ENCODE measurements at places on chromosomes 16 and 17. TPM values are rescaled to one million over a fixed set of nuclear protein-coding genes. Genes with fewer than 3 reads are reported as not detected.

- H3K27me3 ChIP-seq, result no peaks in the 10 kb centered on the region
- no peak overlapping the region for H3K27ac ChIP-seq
- no peak for DNase-seq
These were observed 19.1 kb downstream of the CDIP1 start for GRCh38 chr16:4519274-4520058.

DNA sequence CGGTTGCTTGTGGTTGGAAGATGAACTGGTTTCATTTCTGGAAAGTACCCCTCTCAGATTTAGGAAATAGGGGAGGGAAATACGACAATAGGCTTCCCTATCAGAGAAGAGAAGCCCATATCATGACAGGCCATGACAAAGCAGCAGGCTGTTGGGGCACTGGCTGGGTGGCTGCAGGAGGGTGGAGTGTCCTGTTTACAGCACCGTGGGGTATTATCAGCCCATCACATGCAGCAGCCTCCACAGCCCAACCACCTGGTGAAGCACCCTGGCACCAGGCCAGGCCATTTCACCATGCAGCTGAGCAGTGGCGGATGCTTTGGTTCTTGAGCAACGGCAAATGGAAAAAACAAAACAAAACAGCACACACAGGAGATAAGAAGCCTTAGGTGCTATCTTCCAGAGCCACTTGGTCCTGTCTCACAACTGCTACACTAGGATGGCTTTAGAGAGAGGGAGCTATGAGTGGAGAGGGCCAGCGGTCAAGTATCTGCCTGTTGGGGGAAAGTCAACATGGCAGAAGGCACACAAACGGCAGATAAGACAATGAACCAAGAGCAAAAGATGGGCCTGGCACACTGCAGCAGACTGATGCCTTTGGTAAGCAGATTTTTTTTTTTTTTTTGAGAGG is 24.2 kb downstream of the FAM117A start:
- no peaks in the 10 kb centered on the region for H3K27me3 ChIP-seq
- H3K27ac ChIP-seq, result no peak overlapping the region
- no peak for DNase-seq
- H3K4me3 ChIP-seq, result no peak overlapping the region
- no peaks in the 10 kb centered on the region for H3K4me1 ChIP-seq
- no peaks in the 10 kb centered on the region for H3K36me3 ChIP-seq

DNA sequence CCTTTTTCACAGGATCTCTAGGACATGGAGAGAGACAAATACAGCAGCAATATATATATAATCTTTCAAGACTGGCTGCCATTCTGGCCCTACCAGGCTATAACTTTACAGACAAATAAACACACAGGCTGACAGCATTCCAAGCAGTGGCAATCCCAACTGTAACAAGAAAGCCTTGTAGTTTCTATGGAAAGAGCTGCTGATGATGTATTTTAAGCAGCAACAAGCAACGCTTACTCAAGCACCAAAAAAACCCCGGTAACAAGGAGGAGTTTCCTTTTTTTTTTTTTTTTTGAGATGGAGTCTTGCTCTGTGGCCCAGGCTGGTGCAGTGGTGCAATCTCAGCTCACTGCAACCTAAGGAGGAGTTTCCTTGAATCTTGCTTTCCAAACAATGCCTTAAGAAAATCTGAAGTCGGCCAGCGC is 23.2 kb downstream of the LSM12 start:
- H3K36me3 ChIP-seq, result peaks cover 17% of the 10 kb centered on the region
- no peak overlapping the region for H3K27ac ChIP-seq
- DNase-seq, result no peak
- H3K27me3 ChIP-seq, result no peaks in the 10 kb centered on the region

- no peaks in the 10 kb centered on the region for H3K36me3 ChIP-seq
- no peaks in the 10 kb centered on the region for H3K4me1 ChIP-seq
- H3K4me3 ChIP-seq, result no peak overlapping the region
- peak; percentile 39 for DNase-seq
- no peak overlapping the region for H3K27ac ChIP-seq
- H3K27me3 ChIP-seq, result peaks cover 7% of the 10 kb centered on the region
These were observed 34.9 kb downstream of the BCO1 start for GRCh38 chr16:81273223-81273950.

DNA sequence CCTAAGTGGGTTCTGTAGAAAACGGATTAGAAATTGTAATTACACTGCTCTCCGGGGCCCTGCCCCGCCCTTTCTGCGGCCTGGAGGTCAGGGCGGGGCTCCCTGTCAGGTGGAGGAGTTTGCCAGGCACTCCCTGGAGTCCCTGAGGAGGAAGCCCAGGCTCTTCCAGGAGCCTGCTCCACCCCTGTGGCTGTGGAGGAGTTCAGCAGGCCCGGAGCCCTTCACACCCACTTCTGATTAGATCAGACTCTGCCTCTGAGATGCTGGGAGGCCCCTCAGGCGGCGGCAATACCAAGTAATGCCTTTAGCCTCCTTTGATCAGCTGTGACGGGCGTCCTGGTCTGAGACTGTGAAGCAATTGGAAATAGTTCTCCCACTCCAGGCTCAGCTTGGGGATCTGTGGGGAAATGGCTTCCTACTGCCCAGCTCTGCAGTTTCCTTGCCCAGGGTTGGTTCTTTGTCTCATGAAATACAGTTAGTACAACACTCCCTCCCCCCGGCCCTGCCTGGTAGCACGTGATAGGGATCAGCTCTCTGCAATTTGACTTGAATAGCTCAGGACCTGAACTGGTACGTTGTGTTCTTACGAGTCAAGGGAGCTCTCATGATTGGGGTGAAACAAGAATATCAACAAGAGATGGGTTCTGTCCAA is 22.3 kb downstream of the BAIAP2 start:
- no peak overlapping the region for H3K4me3 ChIP-seq
- peaks cover 2% of the 10 kb centered on the region for H3K36me3 ChIP-seq
- no peaks in the 10 kb centered on the region for H3K27me3 ChIP-seq
- peaks cover 22% of the 10 kb centered on the region for H3K4me1 ChIP-seq

GRCh38 chr16:74605746-74606520 is 981 bp downstream of the GLG1 start:
- H3K4me3 ChIP-seq, result peak overlapping the region; percentile 90
- H3K4me1 ChIP-seq, result peaks cover 20% of the 10 kb centered on the region
- peak overlapping the region; percentile 89 for H3K27ac ChIP-seq
- no peak for DNase-seq
- no peaks in the 10 kb centered on the region for H3K36me3 ChIP-seq
- H3K27me3 ChIP-seq, result no peaks in the 10 kb centered on the region

- H3K4me1 ChIP-seq, result no peaks in the 10 kb centered on the region
- DNase-seq, result no peak
- H3K27me3 ChIP-seq, result no peaks in the 10 kb centered on the region
- H3K4me3 ChIP-seq, result no peak overlapping the region
- peaks cover 13% of the 10 kb centered on the region for H3K36me3 ChIP-seq
- no peak overlapping the region for H3K27ac ChIP-seq
These were observed 40.4 kb downstream of the NXPH3 start for GRCh38 chr17:49616086-49616485.

- no peaks in the 10 kb centered on the region for H3K4me1 ChIP-seq
- H3K36me3 ChIP-seq, result no peaks in the 10 kb centered on the region
- peaks cover 5% of the 10 kb centered on the region for H3K27me3 ChIP-seq
- H3K27ac ChIP-seq, result no peak overlapping the region
These were observed 5.1 kb downstream of the PRSS21 start for GRCh38 chr16:2822158-2822495.

- no peak overlapping the region for H3K4me3 ChIP-seq
- H3K27ac ChIP-seq, result peak overlapping the region; percentile 31
- H3K27me3 ChIP-seq, result no peaks in the 10 kb centered on the region
These were observed 248.1 kb downstream of the HS3ST3A1 start for GRCh38 chr17:13353590-13353989.

DNA sequence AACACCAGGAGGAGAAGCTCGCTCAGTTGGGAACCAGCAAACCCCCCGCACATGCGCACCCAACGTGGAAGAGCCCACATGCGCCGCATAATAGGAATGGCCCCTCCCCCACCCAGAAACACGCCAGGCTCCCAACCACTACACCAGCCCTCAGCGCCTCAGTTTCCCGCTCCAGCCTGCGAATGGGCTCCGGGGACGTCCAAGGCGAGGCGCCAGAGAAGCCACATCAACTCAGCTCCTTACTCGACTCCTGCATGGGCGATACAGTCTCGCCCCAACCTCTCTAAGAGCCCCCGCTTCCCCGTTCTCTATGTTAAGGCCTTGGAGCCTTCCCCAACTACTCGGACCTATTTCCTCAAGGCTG is 504 bp downstream of the SRSF1 start:
- H3K4me1 ChIP-seq, result peaks cover 27% of the 10 kb centered on the region
- no peaks in the 10 kb centered on the region for H3K27me3 ChIP-seq
- H3K36me3 ChIP-seq, result peaks cover 34% of the 10 kb centered on the region
- H3K4me3 ChIP-seq, result peak overlapping the region; percentile 100
- DNase-seq, result peak; percentile 57

DNA sequence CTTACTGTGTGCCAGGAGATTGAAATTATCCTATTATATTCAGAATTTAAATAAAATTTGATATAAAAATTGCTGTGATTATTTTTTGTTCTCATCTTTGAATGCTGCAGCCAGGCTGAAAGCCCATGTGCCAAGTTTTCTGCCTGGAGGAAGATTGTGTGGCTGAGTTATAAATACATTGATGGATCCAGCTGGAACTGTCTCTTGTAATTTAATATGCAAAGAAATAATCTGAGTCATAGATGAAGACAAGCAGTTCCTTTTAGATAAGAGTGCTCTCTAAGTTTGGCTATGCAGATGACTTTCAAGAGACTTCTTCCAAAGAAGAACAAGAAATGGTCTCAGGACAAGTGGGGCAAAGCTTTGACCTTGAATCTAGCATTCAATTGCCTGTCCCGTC is 871.0 kb downstream of the CDH11 start:
- peak; percentile 55 for DNase-seq
- no peaks in the 10 kb centered on the region for H3K4me1 ChIP-seq
- H3K36me3 ChIP-seq, result no peaks in the 10 kb centered on the region
- H3K27ac ChIP-seq, result no peak overlapping the region
- H3K4me3 ChIP-seq, result no peak overlapping the region
- H3K27me3 ChIP-seq, result no peaks in the 10 kb centered on the region

GRCh38 chr17:76870377-76870714 is 2.1 kb downstream of the MGAT5B start:
- no peak overlapping the region for H3K4me3 ChIP-seq
- no peaks in the 10 kb centered on the region for H3K27me3 ChIP-seq
- DNase-seq, result no peak
- peaks cover 45% of the 10 kb centered on the region for H3K4me1 ChIP-seq

DNA sequence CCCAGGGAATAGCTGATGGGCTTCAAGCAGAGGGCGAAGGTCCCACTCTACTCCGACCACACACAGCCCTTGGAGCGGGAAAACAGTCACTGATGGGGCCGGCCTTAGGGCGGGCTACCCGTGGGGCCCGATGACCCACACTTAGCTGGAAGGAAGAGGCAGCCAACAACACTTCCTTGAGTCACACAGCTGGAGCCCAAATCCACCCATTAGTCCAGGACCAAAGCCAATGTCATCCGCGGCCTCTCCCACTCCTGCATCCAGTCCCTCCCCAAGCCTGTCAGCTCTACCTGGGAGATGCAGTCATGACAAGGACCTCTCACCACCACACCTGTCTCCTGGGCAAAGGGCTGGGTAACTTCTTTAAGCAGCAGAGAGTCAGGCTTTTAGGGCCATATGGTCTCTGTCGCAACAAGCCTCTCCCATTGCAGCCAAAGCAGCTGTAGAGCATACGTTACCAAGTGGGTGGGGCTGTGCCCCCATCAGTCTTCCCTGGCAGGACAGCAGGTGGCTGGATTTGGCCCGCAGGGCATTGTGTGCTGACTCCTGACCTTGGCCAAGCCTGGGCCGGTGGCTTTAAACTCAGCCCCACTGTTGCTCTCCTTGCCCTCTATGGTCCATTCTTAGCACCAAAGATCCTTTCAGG is 110.7 kb downstream of the SOCS1 start:
- no peak overlapping the region for H3K27ac ChIP-seq
- H3K36me3 ChIP-seq, result no peaks in the 10 kb centered on the region
- H3K4me1 ChIP-seq, result peaks cover 5% of the 10 kb centered on the region

GRCh38 chr17:38324141-38324697 is 19.5 kb downstream of the GPR179 start:
- peaks cover 12% of the 10 kb centered on the region for H3K36me3 ChIP-seq
- DNase-seq, result no peak
- no peak overlapping the region for H3K4me3 ChIP-seq
- no peaks in the 10 kb centered on the region for H3K4me1 ChIP-seq

DNA sequence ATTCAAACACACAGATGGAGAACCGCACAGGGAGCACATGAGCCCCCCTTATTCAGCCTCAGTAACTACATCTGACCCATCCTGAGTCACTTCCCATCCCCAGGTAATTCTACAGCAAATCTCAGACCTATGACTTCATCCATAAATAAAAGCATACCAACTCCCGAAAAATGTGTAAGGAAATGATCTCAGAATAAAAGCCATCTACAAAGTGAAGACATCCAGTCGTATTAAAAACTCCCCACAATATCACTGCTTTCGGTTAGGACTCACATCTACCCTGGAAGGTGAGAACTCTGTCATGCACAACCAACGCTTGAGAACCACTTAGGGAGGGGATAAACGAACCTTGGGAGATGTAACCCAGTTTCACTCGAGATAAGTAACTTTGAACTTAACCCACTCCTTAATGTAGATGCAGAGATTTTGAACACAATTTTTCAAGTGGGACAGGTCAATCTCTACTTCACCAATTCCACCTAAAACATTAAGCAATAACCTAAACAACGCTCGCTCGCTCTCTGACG is 1.3 kb downstream of the USP36 start:
- peak overlapping the region; percentile 89 for H3K27ac ChIP-seq
- DNase-seq, result peak; percentile 52
- H3K4me1 ChIP-seq, result peaks cover 29% of the 10 kb centered on the region

GRCh38 chr16:64094992-64095634 is 1026.8 kb downstream of the CDH11 start:
- H3K36me3 ChIP-seq, result no peaks in the 10 kb centered on the region
- peaks cover 12% of the 10 kb centered on the region for H3K4me1 ChIP-seq
- peak; percentile 47 for DNase-seq
- H3K27ac ChIP-seq, result no peak overlapping the region
- no peaks in the 10 kb centered on the region for H3K27me3 ChIP-seq

- H3K4me3 ChIP-seq, result no peak overlapping the region
- no peaks in the 10 kb centered on the region for H3K27me3 ChIP-seq
- H3K27ac ChIP-seq, result no peak overlapping the region
- H3K36me3 ChIP-seq, result peaks cover 7% of the 10 kb centered on the region
- no peak for DNase-seq
These were observed 57.2 kb downstream of the WDR45B start for GRCh38 chr17:82590881-82591539.

GRCh38 chr16:56066617-56067016 is 124.7 kb upstream of the GNAO1 start:
- H3K36me3 ChIP-seq, result no peaks in the 10 kb centered on the region
- no peak overlapping the region for H3K4me3 ChIP-seq
- no peaks in the 10 kb centered on the region for H3K27me3 ChIP-seq
- H3K4me1 ChIP-seq, result no peaks in the 10 kb centered on the region

GRCh38 chr17:606508-607250 is 108.0 kb downstream of the VPS53 start:
- H3K36me3 ChIP-seq, result peaks cover 2% of the 10 kb centered on the region
- no peak for DNase-seq
- peaks cover 7% of the 10 kb centered on the region for H3K4me1 ChIP-seq
- no peaks in the 10 kb centered on the region for H3K27me3 ChIP-seq
- H3K27ac ChIP-seq, result no peak overlapping the region

Gene ALDH3A1
- not detected for total RNA-seq

Gene GIT1
- 52.2 TPM for total RNA-seq

Gene CHD9
- total RNA-seq, result 77.4 TPM

Gene TMEM238L
- total RNA-seq, result not detected

Gene ZP2
- total RNA-seq, result not detected

Gene C16orf46
- 1.8 TPM for total RNA-seq

Gene WNT9B
- total RNA-seq, result 0.84 TPM

Gene KRTAP4-6
- total RNA-seq, result not detected

Gene RHBDL3
- 1.1 TPM for total RNA-seq

Gene CCL13
- total RNA-seq, result not detected

All from astrocyte (in vitro differentiated cells and primary cell).